ENCODE measurements at places on chromosomes 5 and 9.

DNA sequence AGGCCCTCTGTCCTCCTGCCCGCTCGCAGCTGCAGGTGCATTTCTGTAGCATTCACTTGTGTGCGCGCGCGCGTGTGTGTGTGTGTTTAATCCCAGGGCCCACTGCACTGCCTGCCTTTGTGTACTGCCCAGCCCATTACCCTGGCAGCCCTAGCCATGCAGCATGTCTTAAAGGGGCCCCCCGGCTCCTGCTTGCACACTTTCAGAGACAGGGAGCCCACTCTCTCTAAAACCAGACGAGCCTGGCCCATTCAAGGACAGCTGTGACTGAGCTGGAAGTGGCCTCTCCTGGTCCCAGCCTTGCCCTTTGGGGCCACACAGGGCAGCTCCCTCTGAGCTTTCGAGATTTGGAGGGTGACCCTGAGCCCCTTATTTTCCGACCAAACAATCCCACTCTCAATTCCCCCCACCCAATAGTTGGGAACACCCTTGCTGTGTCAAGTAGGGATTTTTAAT, 98.9 kb downstream of the DAB2IP start:
- peak overlapping the region; percentile 25 for H3K27ac ChIP-seq
- H3K27me3 ChIP-seq = no peaks in the 10 kb centered on the region
- H3K36me3 ChIP-seq = no peaks in the 10 kb centered on the region
- no peak for DNase-seq

DNA sequence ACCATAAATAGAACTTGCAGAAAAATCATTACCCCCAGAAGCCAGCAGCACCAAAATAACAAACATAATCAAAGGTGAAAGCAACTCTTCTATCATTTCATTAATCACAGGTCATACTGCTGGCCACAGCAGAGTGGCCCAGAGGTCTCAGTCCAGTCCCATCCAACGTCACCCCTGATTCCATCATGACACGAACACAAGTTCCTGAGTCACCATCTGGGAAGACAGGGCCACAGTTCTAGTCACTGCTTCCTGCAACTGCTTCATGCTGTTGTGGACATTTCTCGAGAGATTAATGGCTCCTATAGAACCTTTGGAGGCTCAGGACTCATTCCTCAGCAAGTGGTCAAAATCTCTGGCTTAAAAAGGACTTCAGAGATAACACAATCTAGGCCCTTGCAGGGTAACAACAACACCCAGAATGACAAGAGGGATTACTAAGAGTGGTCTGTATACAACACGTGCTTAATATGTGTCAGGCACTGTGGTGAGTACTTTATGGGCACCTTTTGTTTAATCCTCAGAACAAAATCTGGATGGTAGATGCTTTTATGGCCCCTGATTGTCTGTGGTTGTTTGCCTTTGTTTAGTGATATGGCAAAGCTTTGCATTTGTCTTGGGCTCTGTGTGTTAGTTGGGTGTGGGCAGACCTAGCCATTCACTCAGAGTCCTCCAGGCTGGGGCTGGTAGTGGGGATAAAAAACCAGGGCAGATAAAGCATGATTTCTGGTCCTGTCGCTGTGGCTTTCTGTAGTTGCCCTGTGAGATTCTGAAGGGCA, 184.3 kb downstream of the DAB2IP start:
- no peaks in the 10 kb centered on the region for H3K27me3 ChIP-seq
- no peak overlapping the region for H3K4me3 ChIP-seq
- H3K36me3 ChIP-seq = no peaks in the 10 kb centered on the region
- H3K27ac ChIP-seq = no peak overlapping the region

- H3K4me3 ChIP-seq = no peak overlapping the region
- H3K4me1 ChIP-seq = no peaks in the 10 kb centered on the region
- H3K36me3 ChIP-seq = no peaks in the 10 kb centered on the region
- no peak overlapping the region for H3K27ac ChIP-seq
Measured at GRCh38 chr9:137953683-137954438, 76.3 kb downstream of the CACNA1B start.

- no peaks in the 10 kb centered on the region for H3K27me3 ChIP-seq
- H3K36me3 ChIP-seq = no peaks in the 10 kb centered on the region
- H3K27ac ChIP-seq = no peak overlapping the region
- peak; percentile 67 for DNase-seq
- H3K4me3 ChIP-seq = peak overlapping the region; percentile 26
Measured at GRCh38 chr9:121698627-121699570, 47.5 kb downstream of the DAB2IP start.

DNA sequence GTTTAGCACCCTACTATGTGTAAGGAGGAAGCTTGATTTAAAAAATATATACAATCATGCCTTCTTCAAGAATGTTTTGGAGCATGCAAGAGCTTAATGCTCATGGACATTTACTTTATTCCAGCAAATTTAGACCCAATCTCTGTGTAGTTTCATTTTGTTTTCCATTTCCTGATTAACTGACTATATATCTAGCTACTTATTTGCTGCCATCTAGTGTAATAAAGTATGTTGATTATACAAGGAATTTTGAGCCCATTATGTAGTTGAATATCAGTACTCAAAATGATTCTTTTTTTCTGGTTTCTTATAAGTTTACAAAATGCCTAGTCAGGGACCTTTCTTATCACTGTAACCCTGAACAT, 100.0 kb upstream of the CCDC152 start:
- H3K4me1 ChIP-seq = peaks cover 14% of the 10 kb centered on the region
- H3K27ac ChIP-seq = no peak overlapping the region
- no peaks in the 10 kb centered on the region for H3K36me3 ChIP-seq
- no peak for DNase-seq

GRCh38 chr9:16265688-16266087, 604.8 kb downstream of the BNC2 start:
- no peaks in the 10 kb centered on the region for H3K27me3 ChIP-seq
- H3K27ac ChIP-seq = no peak overlapping the region
- no peak for DNase-seq
- H3K36me3 ChIP-seq = no peaks in the 10 kb centered on the region
- H3K4me1 ChIP-seq = peaks cover 3% of the 10 kb centered on the region

GRCh38 chr5:621341-621761, 9.2 kb downstream of the CEP72 start:
- peaks cover 10% of the 10 kb centered on the region for H3K36me3 ChIP-seq
- H3K27ac ChIP-seq = no peak overlapping the region
- no peak overlapping the region for H3K4me3 ChIP-seq
- no peaks in the 10 kb centered on the region for H3K4me1 ChIP-seq

DNA sequence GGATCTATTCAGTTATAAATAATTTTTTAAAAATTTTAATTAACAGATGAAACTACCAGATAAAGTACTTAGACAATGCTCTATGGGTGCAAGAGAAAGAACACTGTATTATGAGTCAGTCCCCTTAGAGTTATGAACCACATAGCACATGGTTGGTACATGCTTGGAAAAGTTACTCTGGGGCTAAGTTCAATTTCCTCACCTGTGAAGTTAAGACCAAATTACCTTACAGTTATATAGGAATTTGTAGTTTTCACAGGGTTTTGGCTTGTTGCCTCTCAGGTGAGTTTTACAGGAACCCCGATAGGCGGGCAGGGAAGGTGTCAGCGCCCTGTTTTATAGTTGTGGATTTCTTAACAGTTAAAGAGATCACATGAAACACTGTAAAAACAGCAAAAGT, 1.2 kb downstream of the PANK3 start:
- H3K4me3 ChIP-seq = peak overlapping the region; percentile 71
- peaks cover 7% of the 10 kb centered on the region for H3K4me1 ChIP-seq
- peak overlapping the region; percentile 93 for H3K27ac ChIP-seq
- H3K36me3 ChIP-seq = no peaks in the 10 kb centered on the region

DNA sequence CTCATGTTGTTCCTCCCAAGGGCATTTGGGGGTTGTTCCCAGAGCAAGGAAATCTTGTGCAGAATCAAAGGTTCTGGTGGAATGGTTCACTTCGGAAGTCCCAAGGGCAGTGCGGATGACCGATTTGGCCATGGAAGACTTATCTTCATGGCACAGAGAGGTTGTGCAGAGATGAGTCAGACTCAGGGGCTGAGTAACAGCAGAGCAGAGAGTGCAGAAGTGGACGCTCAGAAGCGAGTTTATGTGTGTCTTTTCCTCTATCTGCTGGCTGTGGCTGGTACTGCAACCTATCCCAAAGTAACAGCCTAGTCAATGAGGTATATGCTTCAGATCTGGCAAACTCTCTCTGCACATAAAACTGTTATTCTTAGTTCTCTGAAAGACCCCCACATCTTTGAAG, 118.1 kb downstream of the DPYSL3 start:
- H3K27me3 ChIP-seq = no peaks in the 10 kb centered on the region
- H3K27ac ChIP-seq = no peak overlapping the region
- DNase-seq = peak; percentile 87
- no peak overlapping the region for H3K4me3 ChIP-seq
- peaks cover 7% of the 10 kb centered on the region for H3K36me3 ChIP-seq

DNA sequence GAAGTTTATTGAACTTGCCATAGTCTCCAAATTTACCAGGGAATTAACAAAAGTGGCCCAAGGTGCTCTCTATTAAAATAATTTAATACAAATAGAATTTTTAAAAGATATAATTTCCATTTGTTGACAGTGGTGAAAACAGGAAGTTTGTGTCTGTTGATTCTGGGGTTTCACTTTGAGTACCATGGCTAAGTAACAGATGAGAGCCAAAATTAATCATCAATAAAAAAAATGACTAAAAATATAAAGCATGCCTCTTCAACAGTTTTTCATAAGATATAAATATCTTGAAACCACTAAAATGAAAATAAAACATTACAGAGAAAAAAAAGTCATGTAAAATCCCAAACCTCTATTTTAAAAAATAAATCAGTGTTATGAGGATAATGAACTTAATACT, 49.8 kb downstream of the SGCD start:
- DNase-seq = no peak
- H3K4me1 ChIP-seq = no peaks in the 10 kb centered on the region
- no peak overlapping the region for H3K27ac ChIP-seq
- H3K27me3 ChIP-seq = no peaks in the 10 kb centered on the region
- no peaks in the 10 kb centered on the region for H3K36me3 ChIP-seq

DNA sequence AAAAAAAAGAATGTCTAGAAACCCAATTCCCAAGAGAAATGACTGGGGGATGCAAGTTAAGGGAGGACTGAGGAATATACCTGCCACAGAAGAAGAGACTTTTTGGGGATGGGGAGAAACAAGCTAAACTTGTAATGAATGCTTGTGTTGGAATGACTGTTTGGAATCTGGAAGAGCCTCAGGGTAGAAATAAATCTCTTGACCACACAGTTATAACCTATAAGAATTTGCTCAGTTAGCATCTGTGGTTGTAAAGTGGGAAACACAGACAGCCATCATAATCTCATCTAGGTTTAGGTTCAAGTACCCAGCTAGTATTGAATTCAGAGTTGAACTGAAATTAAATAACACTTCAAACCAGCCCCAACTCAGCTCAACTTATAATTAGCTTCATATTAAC, 678.3 kb upstream of the CHD1 start:
- H3K36me3 ChIP-seq = no peaks in the 10 kb centered on the region
- no peak for DNase-seq
- H3K27me3 ChIP-seq = no peaks in the 10 kb centered on the region
- H3K4me3 ChIP-seq = no peak overlapping the region

- no peak overlapping the region for H3K27ac ChIP-seq
- no peak overlapping the region for H3K4me3 ChIP-seq
- H3K27me3 ChIP-seq = no peaks in the 10 kb centered on the region
- DNase-seq = no peak
- H3K36me3 ChIP-seq = peaks cover 42% of the 10 kb centered on the region
Measured at GRCh38 chr9:35054185-35054835, 18.1 kb downstream of the VCP start.

DNA sequence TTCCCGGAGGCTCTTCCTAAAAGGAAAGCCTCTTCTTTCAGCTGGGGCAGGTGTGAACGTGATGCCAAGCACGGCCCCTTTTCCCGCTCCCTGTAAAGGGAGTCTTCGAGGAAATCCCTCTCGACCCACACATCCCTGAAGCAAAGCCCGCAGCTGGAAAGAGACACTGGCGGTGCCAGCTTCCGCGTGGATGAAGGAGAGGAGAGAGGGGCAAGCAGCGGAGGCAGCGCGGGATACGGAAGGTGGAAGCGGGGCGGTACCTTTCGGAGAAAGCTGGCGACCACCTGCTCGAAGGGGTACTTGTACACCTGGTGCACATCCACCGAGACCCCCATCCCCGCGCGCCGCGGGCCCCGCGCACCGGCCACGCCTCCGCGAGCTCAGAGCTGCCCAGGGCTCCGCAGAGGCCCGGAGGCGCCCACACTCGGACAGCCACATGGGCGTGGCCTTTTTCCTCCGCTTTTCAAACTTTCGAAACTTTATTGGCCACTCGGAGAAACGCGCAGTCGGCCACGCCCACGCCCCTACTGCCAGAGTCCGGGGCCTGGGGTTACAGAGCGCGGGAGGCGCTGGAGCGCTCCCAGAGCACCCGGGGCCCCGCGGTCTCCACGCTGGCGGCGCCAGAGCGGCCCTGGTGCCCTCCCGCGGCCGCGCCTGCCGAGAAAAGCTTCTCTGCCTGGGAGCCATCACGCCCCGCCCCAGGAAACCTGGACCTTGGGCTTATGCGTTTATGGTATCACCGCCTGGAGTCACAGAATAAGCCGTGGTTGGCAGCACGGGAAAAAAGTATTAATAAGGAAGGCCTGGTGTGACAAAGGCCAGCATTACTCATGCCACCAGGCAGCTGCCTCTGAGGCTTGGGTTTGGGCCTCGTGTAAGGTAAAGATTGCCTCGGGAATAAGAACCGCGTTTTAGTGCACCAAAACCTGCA, at the start of gene PRELID2:
Gene PRELID2 (minus strand): TSS at position 426 of the 931 bp plus-strand sequence. CDS start 91 bp downstream, at position 335.
- no peaks in the 10 kb centered on the region for H3K27me3 ChIP-seq
- H3K4me3 ChIP-seq = peak within 1 kb of the TSS; percentile 41
- H3K27ac ChIP-seq = peak within 1 kb of the TSS; percentile 5
- DNase-seq = peak; percentile 97
- H3K4me1 ChIP-seq = peaks cover 7% of the 10 kb centered on the region
- no peaks in the 10 kb centered on the region for H3K36me3 ChIP-seq

- no peak overlapping the region for H3K4me3 ChIP-seq
- H3K36me3 ChIP-seq = no peaks in the 10 kb centered on the region
- no peaks in the 10 kb centered on the region for H3K27me3 ChIP-seq
- H3K27ac ChIP-seq = no peak overlapping the region
- no peak for DNase-seq
Measured at GRCh38 chr5:145324101-145324500, 511.0 kb downstream of the PRELID2 start.

DNA sequence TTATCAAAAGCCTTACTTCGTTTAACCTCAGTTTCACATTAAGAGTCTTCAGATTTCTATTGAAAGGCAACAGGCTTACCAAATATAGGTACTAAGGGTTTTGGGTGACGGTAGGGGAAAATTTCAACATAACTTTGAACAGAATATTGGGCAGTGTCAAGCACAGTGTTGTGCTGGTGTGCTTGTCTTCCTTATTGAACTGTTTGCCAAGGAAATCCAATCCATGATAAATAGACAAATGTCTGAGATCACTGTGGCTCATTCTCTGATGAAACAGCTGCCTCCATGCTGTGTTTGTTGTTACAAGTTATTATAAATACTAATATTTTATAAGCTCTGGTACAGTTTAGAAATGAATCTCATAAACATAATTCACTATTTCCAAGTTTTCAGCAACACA, 730.1 kb downstream of the NR2F1-AS1 start:
- H3K36me3 ChIP-seq = no peaks in the 10 kb centered on the region
- no peak for DNase-seq
- no peak overlapping the region for H3K27ac ChIP-seq
- peaks cover 19% of the 10 kb centered on the region for H3K27me3 ChIP-seq

DNA sequence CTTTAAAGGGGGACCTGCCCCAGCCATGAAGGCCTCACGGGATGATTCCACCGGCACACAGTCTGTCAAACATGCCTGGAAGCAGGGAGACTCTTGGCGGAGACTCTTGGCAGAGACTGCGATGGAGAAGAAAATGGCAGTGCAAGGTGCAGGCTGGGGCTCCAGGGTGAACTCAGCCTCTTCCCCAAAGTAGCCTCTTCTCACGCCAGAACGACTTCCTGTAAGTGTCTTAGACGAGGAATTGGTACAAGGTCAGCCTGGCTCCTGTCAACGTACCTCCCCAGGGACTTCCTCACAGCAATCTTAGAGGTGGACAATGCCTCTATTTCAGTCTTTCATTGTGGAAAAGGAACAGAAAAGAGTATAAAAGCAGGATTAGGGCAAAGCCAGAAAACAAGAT, 109.3 kb downstream of the UGCG start:
- no peak overlapping the region for H3K27ac ChIP-seq
- DNase-seq = no peak
- no peaks in the 10 kb centered on the region for H3K27me3 ChIP-seq

Data from cardiac muscle cell (in vitro differentiated cells and primary cell).